C1 segment of cervical spinal cord (tissue), 14 donors: ENCODE measurements at places on chromosomes 1 and 21.

DNA sequence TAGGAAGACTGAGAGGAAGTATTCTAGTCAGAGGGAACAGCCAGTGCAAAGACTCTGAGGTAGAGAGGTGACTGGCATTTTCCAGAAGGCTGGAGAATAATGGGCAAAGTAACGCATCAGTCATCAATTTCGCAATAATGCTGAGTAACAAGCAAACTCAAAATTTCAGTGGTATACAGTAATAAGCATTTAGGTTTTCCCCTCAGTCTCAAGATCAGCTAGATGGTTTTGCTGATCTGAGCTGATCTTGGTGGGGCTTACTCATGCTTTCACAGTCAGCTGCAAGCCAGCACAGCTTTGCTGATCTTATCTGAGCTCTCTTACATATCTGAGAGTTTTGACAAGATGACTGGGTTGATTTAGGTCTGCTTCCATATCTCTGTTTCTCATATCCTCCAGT is 108.7 kb downstream of the TSEN15 start:
- no peak for DNase-seq

DNA sequence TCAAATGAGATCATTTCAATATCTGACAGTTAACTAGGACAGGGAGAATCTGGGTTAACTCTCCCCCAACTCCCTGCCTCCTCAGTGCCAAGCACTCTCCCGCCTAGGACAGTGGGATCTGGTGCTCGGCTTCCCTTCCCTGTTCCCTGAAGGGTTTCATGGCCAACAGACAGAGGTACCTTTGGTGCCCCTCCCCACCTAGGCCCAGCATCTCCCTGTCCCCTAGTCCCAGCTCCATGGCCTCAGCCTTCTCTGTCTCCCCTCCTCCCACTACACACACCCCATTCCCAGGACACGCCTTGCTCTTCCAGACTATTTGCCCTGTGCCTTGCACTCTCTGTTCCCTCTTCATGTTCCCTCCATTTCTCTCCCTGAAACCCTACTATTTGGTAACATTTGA is 77.1 kb downstream of the CD247 start:
- no peak for DNase-seq

DNA sequence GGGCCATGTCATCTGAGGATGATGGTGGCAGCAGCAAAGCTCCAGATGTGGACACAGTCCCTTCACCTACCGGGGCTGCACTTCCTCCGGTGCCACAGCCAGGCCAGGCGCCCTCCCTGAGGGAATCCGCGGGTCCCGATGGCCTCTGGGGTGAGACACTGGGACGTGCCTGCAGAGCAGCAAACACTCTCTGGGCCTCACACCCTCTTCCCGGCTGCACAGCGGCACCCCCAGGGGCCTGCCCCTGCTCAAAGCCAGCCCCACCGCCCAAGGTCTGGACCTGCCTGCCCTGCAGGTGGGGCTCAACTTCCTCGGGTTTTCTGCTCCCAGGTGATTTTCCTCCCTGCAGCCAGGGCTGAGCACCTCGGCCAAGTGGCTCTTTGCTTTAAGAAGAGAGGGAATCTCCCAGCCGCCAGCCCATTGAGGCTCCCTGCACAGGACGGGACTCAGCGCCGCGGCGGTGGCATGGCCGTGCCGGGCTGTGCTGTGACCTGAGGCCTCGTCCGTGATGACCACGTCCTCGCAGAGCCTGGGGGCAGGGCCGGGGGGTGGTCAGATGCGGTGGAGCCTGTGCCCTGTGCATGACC is 21.3 kb upstream of the COL18A1 start:
- no peak for DNase-seq

GRCh38 chr21:43778469-43779335 is 2.6 kb upstream of the CSTB start:
- DNase-seq = no peak

DNA sequence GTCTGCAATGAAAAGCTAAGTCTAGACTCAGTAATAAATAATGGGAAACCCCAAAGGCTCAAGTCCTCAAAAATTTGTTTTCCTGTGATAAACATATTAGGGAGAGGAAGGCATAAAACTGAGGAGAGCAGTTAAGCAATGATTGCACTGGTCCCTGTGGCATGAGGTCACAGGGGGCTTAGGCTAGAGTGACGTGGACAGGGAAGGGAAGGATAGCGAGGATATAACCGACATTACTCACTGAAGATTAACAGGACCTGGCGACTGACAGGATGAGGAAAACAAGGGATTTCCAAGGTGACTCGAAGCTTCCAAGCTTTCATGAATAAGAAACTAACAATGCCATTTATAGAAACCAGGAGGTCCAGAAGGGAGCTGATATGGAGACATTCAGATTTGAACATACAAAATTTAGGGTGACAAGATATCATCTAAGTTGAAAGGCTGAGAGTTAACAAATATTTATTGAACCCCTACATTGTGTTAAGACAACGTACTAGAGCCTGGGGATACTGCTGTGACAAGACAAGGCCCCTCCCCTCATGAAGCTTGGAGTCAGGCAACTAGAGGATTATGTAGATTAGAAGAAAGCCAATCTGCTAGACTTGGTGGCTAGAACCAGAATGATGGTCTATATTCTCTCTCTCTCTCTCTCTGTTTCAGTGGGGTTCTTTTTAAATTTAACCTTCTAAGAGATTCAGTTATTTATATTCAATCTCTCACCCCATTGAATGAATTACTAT is 33.2 kb upstream of the PKN2 start:
- DNase-seq = no peak

DNA sequence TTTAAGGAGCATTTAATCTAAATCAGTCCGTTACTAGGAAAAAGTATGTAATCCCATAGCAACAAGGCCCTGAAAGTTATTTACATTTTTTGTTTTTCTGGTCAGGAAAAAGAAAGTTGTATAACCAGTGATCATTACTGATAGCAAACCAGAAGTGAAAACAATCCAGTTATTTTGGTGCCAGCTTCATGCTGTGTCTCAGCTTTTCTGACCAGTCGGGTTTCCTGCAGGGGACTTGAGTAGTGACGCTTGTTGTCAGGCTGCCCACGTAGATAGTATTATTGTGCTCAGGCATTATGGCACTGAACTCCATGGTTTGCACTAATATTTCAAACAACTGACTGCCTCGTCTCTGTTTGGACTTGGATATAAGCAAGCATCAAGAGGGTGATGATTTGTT is 55.2 kb downstream of the SASS6 start:
- peak; percentile 26 for DNase-seq

GRCh38 chr1:84366786-84367185 is 31.5 kb upstream of the DNASE2B start:
- DNase-seq = no peak
